ENCODE measurements at places on chromosomes 3 and 15.

DNA sequence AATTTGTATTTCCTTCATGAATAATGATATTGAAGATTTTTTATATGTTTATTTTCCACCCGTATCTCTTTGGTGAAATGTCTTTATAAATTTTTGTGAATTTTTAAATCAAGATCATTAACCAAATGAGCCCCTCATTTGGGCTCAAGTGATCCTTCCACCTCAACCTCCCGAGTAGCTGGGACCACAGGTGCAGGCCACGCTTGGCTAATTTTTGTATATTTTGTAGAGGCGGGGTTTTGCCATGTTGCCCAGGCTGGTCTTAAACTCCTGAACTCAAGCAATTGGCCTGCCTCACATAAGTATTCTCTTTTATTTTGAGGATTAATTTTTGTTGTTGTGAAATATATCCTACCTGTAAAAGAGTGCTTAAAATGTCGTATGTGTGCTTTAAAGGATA is 4.9 kb downstream of the BBS4 start:
- no peak for DNase-seq

- no peak for DNase-seq
These were observed 317.5 kb upstream of the SLCO3A1 start for GRCh38 chr15:91535856-91536500.

DNA sequence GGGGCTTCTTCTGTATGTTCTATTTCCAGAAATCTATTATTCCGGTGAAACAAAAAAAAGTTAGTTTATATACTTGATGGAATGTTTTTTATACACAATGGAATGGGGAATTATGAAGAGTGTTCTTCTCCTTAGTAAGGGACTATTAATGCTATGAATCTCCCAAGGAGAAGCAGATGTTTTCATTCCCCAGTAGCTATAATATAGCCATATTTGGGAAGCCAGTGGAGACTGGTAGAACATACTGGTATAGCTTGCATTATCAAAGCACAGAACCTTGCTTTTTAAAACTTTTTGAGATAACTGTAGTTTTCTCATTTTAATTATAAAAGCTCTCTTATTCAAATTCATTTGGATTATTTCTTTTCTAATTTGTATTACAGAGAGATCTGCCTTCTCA is 38.3 kb downstream of the ADGRG7 start:
- DNase-seq = no peak

GRCh38 chr3:134357261-134357913 is 16.9 kb downstream of the AMOTL2 start:
- DNase-seq = no peak

DNA sequence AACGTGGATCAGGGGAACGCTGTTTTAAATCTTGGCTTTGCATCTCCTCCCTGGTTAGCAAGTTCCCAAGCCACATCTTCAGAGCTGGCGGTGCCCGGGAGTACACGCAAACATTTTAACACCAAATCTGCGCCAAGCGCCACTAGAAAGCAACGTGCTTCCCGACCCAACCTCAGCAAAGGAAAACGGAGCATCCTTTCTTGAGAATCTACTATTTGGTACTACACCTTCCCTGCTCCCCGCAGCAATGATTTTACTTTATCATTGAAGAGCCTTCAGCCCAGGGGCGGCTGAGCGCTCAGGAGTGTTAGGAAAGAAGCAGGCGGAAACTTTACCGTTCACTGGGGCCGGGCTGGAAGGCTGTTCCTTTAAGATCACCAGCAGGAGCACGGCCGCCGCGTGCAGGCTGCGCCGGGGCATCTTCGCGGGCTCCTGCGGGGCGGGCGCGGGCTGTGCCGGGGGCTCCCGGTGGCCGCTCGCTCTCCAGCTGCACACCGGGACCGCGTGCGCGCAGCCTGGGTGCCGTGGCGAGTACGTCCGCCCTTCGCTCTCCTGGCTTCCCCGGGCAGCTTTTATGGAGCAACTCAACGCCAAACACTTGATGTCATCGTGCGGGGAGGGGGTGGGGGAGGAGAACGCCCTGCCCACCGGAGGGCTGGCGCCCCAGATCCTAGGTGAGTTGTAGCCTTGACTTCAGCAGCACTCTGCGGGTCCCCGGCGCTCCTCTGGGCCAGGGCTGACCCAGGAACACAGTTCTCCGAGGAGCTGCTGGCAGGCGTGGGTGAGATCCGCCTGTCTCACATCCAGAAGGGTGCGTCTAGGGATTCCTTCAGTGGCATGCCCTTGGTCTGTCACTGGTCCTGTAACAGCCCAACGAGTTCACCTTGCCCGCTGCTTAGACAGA is at the start of gene CA12:
TSS of gene CA12 (minus strand) at position 546 of the 904 bp plus-strand sequence. CDS start at position 420, 126 bp downstream.
- peak; percentile 87 for DNase-seq

DNA sequence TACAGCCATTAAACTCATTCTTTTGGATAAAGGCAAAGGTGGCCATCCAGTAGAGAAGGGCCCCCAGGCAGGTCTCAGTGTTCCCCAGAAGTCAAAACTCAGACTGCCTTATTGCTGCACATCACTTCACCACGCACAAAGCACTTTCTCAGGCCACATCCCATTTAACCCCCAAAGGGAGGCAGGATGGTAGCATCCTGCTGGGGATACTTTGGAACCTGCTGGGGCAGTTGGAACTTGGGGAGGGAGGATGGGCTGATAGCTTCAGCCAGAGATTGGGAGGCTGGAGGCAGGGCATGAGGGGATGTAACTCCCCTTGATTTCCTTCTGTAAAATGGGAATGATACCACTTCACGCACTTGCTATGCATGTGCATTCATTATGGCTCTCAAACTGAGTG is 5.0 kb downstream of the ITPKA start:
- no peak for DNase-seq
